Hypothalamus (tissue), 51 donors: ENCODE measurements at places on chromosomes 1 and 21.

DNA sequence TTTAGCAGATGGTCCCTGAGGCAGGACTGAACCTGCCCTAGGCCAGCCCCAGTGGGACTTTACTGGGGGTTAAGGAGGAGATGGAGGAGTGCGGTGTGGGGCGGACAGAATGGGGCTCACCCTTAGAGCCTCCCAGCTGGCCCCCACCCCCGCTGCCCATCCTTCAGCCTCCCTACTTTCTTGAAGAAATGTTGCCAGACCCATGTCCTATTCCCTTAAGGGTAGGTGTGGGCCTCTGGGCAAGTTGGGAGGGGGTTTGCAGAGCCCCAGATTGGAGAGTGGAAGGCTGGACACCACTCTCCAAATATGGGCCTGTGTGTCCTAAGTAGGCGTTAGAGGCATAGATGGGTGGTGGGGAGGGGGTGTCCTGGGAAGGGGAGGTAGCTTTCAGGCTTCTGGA lies 19.2 kb upstream of the EPS8L3 start:
- no peak for DNase-seq

DNA sequence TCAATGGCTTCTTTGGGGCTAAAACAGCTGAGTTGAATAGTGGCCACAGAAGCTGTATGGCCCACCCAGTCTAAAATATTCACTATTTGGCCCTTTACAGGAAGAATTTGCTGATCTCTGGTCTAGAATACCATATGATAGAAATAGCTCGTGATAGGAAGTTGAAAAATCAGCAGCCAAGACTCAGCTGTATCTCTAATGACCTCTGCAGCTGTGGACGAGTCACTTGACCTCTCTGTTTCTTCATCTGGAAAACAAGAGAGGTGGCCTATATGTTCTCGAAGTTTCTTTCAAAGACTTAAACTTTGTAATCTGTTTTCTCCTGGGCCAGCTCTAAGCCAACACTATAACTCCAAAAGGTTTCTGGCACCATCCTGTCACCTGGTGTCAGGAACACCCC lies 129.2 kb downstream of the ZBTB18 start:
- DNase-seq = no peak

GRCh38 chr1:229781453-229781852 lies 155.4 kb downstream of the URB2 start:
- no peak for DNase-seq

GRCh38 chr1:168664069-168664834 lies 64.8 kb downstream of the DPT start:
- DNase-seq = no peak

DNA sequence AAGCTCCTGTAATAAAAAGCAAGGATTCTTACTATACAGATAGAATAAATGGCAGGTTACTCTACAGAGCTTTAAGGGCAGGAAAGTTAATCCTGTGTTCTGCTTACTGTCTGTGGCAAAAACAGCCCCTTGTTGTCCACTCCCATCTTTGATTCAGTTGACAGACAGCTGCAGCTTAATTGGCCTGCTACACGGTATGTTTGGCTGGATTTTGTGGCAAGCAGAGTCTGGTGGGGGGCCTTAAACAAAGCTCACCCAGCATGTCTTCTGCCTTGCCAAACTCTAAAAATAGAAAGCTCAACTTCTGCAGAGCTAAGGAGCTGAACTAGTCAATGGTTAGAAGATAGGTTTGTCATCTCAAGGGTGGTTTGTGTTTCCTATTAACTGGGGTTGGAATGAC lies 407.2 kb downstream of the HLX start:
- DNase-seq = no peak

DNA sequence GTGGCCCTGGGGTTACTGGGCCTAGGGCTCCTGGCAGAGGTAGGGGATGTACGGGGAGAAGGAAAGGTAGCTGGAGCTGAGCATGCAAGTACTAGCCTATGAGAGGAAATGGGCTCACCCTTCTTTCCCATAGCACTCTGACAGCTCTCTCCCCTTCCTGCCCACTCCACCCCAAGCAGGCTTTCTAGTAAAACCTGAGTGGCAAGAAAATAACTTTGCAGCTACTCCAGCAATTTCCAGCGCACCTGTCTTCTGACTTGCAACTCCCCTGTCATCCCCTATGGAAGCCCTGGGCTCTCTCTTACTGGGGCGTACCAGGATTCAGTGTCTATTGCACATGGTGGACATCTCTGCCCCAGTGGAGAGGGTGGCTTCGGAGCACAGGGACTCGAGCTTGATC lies 6.7 kb upstream of the IVL start:
- DNase-seq = no peak

GRCh38 chr1:23341931-23342692 lies 2.0 kb downstream of the HNRNPR start:
- DNase-seq = no peak
